Right ventricle myocardium superior (tissue), 1 donor: ENCODE measurements at places on chromosomes 7 and 10. TPM values are rescaled to one million over a fixed set of nuclear protein-coding genes. Genes with fewer than 3 reads are reported as not detected.

The ELMO1 gene
- 11.9 TPM for total RNA-seq

The SPDYE8 gene
- not detected for total RNA-seq

The EGFR gene
- total RNA-seq = 10.1 TPM

The OR2A12 gene
- total RNA-seq = not detected

The ADIRF gene
- total RNA-seq = 43.2 TPM

- no peak for DNase-seq
Observed at GRCh38 chr10:78850644-78851435, 217.9 kb upstream of the ZMIZ1 start.

- no peak for DNase-seq
Observed at GRCh38 chr10:59864141-59864962, 42.0 kb downstream of the CCDC6 start.

GRCh38 chr10:15189133-15189885, 20.8 kb upstream of the NMT2 start:
- no peak for DNase-seq

GRCh38 chr7:123209786-123210185, 10.0 kb upstream of the SLC13A1 start:
- no peak for DNase-seq

DNA sequence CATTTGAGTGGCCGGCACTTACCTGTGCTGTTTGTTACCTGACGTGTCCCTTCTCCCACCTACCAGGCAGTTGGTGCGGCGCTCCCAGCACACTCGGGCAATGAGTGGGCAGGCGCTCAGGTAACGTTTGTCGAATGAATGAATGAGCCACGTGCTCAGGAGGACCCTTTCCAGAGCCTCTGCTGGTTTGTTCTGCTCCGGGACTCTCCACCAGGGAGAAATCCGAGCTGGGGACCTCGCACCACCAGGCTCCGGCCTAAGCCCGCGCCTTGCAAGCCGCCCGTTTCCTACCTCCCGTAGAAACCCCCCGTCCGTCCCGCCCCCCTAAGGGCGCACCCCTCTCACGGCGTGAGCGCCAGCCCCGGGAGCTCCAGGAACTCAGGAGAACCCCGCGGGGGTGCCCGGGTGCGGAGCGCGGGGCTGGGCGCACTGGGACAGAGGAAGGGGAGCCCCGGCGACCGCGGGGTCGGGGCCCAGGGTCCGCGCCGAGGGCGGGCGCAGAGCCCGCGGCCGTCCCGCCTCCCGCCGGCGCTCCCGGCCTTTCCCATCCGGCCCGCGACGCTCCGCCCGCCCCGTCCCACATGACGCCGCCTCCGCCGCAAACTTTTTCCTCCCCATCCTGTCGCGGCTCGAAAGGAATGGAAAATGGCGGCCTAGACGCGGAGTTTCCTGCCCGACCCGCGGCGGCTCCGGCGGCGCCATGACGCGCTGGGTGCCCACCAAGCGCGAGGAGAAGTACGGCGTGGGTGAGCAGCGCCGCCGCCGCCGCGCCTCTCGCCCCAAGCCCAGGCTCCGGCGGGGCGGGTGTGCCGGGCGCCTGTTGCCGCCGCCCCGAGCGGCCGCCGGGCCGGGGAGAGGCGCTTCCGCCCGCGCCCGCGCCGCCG, at the start of gene DOCK1:
Gene DOCK1 (plus strand): TSS at position 611 of the 884 bp plus-strand sequence. CDS start 90 bp downstream, at position 701.
- peak; percentile 83 for DNase-seq

GRCh38 chr10:29689001-29689400, 54.2 kb upstream of the SVIL start:
- no peak for DNase-seq

GRCh38 chr7:51230324-51230625, 86.3 kb downstream of the COBL start:
- no peak for DNase-seq

DNA sequence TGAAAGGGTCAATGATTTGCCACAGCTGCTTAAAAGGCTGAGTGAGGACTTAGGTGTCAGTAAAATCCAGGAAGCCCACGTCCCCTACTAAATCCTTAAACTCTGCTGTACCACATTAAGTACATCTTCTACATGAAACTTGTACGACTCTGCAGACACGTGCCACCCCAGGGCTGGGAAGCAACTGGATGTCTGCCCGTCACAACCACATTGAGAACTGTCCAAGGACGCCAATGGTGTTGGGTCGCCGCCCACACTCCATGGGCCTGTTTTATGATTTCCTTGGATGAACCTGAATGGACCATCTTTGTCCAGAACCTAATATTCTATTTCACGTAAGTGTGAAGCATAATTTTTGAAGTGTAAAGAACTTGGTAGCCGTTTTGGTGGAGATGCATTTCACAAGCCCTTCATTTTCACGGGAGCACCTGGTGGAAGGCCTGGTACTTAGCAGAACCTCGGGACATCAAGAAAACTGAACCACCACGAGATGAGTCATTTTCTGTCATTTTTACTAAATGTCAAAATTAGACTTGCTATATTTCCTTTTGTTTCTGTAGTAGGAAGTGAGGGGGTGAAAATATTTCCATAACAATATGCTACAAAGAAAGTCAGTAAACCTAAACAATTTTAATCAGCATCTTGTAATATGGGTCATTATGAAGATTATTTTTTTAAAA, 134.9 kb downstream of the SFMBT2 start:
- peak; percentile 45 for DNase-seq

DNA sequence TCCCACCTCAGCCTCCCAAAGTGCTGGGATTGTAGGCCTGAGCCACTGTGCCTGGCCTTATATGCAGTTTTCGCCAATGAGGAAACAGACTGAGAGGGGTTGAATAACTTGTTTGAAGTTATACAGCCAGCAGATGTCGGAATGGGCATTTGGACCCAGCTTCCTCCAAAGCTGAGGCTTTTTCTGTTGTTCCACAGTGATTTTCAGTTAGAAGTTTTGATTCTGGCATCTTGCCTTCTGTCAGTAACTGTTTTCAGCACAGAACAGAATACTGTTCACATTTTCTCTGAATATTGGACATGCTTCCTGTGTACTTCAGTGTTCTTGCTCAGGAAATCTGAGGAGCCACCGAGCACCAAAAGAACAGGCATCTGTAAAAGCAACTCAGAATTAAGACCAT, 287.2 kb downstream of the CAMK1D start:
- no peak for DNase-seq

DNA sequence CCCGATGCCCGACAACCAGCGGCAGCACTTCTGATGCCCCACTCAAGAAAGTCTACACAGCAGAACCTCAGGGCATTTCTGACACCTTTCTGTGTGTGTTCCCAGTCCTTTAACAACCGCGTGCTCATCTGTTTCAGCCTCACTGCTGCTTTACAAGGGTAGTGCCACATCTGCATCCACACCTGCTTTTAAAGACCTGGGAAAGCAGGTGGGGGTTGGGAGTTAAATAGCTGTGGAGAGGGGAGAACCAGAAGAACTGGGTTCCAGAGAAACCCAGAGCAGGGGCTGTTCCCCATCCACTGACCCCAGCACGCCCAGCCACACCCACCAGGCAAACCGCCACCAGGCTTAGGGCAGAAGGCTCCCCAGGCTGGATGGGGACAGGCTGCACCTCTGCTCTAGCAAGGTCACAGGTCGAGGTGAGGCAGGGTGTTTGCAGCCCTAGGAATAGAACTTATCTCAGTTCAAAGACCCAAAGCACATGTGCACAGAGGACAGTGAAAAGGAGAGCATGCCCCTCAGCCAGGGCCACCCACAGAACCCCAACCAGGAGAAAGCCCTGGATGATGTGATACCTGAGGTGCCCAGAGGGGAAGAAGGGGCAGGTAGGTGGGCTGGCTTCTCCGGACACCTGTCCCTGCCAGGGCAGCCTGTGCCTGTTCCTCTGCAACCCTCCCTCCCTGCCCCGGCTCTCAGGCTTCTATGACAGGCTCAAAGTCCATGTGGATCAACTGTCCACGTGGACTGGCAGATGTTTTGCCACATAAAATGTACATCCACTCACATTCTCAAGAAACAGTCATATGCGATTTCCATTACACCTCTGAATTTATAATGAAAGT, 51.3 kb downstream of the COBL start:
- DNase-seq = no peak

GRCh38 chr7:45390731-45391130, 183.4 kb upstream of the ADCY1 start:
- no peak for DNase-seq

DNA sequence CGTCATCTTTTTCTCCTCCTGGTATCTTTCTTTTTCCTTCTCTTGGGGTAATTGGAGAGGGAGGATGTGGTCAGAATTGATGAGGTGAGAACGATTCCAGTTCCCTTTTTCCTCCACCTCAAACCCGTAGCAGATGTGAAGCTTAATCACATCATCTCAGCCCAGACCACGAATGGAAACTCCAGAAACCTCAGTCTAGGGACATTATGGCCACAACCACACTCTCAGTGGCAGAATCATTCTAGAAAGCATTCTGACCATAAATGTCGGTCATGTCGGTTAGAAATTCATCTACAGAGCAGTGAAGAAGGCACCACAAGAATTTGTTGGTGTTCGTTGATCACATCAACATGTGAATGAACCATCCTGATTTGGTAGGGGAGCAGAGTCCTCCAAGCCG, 78.7 kb downstream of the GATA3 start:
- DNase-seq = no peak

DNA sequence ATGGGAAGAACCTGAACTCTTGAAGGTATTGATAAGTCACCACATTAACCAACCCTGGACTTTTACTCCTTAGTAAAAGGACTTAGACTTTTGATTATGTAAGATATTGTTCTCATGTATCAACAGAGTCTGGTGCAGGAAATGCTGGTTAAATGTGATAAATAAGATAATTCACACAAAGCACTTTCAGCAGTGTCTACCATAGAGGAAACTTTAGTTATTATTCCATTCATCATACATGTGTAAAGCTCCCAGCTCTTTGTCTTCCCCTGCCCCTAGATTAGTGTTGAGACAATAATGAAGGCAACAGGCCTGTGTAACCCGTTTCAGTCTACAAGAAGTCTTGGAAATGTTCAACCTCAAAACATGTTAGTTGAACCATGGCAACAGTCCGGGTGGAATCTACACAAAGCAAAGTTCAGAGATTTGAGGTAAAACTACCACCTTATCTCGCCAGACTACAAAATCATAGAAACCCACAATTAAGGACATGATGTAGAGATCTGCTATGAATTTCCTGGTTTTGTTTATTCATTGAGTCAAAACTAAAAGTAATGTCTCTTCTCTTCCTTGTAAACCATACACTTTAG, 109.9 kb upstream of the ADO start:
- DNase-seq = no peak
